SK-MEL-5 (cell line): ENCODE measurements at places on chromosomes 5 and 9.

DNA sequence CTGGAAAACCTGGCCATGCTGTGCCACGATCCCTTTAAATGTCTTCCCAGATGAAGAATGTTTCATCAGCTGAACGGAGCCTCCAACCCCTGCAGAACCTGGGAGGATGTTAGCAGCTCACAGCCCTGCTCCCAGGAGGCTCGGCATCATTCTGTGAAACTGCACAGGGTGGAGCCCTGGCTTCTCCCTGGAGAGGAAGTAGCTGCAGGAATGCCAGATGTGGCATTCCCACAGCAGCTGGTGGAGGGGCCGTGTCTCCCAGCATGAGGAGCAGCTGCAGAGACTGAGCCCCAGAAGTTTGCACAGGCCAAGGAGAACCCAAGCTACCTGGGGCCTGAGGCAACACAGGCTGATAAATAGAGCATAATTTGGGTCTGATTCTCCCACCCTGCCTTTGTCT is 165.8 kb upstream of the MAP3K1 start:
- no peak for DNase-seq

- no peak for DNase-seq
Observed at GRCh38 chr5:139845846-139846681, 50.5 kb downstream of the PSD2 start.

- peak; percentile 43 for DNase-seq
Observed at GRCh38 chr5:141821430-141821925, 56.7 kb downstream of the PCDH1 start.

DNA sequence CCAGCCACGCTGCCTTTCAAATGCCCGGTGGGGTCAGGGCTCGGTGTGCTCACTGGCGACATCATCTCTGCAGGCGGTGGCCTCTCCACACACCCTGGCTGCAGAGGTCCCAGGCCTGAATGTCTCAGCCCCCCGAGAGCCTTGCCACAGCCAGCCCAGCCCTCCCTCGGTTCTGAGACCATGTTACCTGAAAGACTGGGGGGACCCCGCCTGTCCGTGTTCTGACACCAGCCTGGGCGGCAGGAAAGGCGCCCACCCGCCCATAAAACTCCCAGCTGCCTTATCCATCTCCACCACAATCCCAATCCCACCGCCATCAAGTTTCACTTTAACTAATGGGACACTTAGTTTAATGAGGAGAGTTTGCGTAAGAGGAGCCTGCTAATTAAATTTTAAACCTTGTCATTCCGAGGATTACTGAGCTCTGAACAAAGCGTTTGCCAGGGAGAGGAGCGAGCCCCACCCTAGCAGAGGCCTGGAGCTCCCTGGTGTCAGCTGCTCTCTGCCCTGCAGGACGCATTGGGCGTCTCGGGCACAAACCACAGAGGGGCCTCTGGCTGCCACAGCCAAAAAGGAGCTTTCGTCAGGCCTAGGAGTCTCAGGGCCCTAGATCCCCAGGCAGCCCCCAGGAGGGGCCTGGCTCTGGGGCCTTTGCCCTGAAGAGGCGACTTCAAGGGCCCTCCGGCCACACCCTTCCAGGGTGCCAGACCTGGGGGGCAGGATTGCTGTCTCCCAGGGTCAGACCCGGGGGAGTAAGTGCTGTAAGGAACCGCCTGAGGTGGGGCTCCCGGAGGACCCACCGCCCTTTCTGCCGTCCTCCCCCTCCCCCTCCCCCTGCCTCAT is 15.3 kb downstream of the LHX3 start:
- DNase-seq = no peak
